Thoracic aorta (tissue), 2 donors: ENCODE measurements at places on chromosomes 12 and 14.

- DNase-seq = no peak
Measured at GRCh38 chr12:124347335-124347734, 52.4 kb downstream of the RFLNA start.

GRCh38 chr14:94697773-94698556, 71.9 kb downstream of the GSC start:
- DNase-seq = no peak

DNA sequence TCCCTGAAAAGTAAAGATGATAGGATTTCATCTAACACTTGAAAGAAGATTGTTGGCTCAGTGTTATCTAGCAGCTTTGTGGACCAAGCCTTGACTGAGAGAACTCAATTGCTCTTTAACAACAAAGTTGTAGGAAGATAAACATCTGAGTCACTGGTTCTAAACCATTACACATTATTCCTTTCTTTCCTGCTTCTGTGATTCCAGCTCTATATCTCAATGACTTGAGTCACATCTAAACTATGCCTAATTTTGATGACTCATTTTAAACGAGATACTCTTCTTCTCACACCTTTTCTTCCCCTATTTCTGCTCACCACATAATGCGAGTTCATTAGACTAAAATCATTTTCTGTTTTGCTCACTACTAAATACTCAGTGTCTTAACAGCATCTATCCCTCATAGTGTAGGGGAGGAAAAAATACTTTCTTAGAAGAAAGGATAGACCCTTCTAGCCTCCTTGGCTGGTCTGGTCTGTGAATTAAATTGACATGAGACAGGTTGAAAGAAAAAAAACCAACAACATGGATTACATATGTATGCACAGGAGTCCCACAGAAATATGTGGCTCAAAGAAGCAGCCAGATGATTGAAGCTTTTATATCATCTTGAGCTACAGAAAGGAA, 201.4 kb downstream of the C12orf50 start:
- DNase-seq = no peak

DNA sequence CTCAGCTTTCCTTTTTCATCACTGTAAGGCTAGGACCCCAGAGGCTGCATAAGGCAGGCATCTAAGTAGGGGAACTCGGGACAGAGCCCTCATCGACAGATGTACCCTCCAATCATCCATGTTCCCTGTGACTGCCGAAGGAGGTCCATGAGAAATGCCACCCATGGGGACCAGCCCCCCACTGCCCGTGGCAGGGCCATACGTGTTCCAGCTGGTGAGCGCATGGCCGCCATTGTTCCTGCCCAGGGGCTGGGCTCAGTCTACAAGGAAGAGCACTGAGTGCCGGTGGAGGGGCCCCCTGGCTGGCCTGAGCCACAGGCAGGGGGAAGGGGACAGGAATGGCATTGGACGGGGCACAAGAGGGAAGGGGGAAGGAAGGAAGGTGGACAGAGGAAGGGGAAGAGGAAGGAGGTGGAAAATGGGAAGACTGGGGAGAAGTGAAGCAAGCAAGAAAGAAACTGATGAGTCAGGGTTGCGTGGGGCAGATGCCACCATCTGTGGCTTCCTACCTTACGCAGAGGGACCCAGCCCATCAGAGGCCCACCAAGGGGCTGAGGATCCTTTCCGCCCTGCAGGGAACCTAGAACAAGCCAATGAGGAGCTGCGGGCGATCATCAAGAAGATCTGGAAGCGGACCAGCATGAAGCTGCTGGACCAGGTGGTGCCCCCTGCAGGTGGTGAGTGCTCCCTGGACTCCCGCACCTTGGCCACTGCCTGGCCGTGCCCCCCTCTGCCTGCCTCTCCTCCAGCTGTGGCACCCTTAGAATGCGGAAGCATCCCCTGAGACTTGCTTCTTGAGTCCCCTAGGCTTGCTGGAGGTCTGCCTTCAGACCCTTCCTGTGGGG, 120.6 kb upstream of the FKBP4 start:
- DNase-seq = no peak

DNA sequence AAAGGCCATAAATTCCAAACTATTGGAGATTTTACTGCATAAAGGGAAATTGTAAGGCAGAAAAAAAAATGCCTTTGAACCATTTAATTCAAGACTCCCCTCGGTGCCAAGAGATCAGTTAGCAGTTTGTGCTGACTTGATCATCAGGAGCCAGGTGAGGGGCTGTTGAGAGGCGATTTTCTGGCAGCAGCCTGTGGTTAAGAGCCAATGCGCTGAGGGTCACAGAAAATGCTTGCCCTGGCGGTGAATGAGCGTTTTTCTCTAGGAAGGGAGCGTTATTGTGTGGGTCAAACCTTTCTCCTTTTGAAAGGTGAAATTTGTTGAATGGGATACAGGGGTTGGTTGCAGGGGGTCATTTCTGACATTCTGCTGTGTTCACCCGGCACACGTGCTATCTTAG, 4.7 kb downstream of the SRRM4 start:
- DNase-seq = no peak

- DNase-seq = no peak
Measured at GRCh38 chr14:102910442-102910841, 12.0 kb upstream of the AMN start.

DNA sequence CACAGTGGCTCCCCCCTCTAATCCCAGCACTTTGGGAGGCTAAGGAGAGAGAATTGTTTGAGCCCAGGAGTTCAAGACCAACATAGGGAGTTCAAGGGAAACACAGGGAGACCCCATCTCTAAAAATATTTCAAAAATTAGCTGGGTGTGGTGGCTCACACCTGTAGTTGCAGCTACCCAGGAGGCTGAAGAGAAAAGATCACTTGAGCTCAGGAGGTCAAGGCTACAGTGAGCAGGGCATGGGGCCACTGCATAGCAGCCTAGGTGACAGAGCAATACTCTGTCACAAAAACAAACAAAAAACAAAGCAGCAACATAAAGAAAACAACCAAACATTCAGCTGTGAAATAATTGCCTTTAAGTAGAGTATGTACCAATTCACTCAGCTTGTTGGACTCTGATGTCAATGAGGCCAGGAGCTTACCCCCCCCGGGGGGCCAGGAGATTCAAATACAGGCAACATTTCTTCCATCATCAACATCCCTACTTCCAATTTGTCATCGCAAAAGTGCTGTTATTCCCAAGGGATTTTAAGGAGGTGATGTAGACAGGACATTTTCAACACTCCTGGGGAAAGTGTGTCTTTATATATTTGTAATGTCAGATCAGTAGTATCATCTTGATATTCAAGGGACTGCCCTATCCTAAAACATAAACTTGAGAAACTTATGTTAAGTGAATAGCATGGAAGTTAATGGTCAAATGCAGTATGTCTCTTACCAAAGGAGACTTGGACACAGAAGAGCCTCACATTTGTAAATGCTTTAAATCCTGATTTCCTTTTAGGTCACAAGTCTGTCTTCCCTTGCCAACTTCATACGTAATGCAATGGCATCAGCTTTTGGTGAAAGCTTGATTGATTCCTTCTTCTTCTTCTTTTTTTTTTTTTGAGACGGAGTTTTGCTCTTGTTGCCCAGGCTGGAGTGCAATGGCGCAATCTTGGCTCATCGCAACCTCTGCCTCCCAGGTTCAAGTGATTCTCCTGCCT, 40.6 kb upstream of the AEBP2 start:
- no peak for DNase-seq

DNA sequence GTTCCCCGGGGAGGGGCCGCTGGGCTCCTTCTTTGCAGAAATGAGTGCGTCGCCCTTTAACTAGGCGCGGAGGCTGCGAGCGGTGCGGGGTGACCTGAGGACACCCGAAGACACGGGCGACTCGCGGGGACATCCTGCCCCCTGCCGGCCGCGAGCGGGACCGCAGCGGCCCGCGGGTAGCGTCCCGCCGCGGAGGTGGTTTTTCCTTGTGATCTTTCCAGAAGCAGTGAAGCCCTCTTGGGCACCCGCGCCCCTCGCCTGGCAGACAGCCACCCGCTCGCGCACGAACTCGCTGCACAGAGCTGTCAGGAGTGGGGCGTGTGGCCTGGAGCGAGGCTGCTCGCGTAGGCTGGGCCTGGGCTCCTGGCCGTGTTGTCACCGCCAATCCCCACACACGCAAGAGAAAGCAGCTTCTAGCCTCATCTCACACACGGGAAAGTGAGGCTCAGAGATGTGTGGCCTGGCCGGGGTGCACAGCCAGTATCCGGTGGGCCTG, 67.2 kb downstream of the DIO3 start:
- no peak for DNase-seq

DNA sequence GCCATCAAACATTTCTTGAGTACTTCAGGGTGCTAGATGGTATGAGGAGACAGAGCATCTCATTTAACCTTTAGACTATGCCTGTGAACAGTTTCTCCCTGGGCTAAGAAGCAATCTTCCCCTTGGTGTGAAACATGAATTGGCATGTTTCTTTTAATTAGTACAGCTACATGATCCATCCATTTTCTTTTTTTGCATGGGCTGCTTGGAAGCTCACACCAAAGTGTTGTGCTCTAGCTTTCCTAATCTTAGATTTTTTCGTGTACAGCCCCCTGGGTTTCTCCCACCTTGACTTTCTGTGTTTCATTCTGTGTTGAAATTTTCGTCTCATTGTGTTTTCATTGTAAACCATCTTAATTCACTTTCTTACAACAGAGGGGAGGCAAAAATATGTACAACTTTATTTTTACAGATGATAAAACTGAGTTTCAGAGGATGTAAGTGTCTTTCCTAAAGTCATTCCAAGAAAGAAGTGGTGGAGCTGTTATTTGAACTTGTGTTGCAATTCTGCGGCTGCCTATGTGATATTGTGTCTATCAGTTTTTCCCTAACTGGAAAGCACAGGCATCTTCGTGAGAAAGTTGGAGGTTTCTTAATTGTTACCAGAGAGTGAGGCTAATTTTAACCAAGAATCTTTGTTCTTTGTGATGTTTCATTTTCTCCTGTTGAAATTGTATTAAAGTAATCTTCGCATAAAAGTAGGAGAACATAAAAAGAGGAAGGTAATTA, 64.5 kb downstream of the DAAM1 start:
- no peak for DNase-seq

- DNase-seq = no peak
Measured at GRCh38 chr12:43221216-43221615, 330.8 kb downstream of the ADAMTS20 start.

- DNase-seq = no peak
Measured at GRCh38 chr12:95764848-95765247, 25.7 kb downstream of the NTN4 start.

GRCh38 chr12:97995559-97995958, 519.8 kb upstream of the TMPO start:
- DNase-seq = no peak

DNA sequence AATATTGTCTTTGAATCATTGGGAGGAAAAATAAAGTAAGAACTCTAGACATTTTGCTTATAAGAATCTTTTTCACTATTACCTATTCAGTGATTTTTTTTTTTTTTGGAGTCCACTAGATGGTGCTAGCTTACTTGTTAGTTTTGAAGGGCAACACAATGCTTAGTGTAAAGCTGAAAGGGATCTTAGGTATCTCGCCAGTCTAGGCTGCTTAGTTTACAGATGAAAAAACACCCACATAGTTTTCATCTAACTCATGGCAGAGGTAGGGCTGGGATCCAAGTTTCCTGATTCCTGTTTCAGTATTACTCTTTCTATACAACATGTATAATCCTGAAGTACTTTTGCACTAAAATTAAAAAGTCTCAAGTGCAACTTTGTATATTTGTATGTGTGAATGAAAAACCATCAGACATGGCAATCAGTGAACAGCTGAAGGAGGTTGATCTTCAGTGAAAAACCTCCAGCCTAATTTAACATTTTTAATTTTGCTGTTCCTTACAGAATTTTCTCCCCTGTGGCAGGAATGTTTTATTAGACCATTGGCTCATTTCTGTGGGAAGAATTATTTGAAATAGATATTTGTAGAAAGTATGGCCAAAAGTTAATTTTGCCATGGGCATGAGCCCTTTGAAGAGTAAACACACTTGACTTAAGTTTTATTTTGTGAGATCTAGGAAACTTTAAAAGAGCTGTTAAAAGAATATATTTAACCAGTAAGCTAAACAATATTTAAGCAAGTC, 40.7 kb downstream of the LRRIQ1 start:
- no peak for DNase-seq

DNA sequence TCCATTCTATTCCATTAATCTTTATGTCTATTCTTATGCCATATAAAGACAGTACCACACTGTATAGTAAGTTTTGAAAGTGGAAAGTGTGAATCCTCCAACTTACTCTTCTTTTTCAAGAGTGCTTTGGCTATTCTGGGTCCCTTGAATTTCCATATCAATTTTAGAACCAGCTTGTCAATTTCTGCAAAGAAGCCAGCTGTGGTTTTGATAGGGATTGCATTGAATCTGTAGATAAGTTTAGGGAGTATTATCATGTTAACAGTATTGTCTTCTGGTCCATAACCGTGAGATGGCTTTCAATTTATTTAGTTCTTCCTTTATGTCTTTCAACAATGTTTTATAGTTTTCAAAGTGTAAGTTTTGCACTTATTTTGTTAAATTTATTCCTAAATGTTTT, 34.2 kb upstream of the GCH1 start:
- no peak for DNase-seq

DNA sequence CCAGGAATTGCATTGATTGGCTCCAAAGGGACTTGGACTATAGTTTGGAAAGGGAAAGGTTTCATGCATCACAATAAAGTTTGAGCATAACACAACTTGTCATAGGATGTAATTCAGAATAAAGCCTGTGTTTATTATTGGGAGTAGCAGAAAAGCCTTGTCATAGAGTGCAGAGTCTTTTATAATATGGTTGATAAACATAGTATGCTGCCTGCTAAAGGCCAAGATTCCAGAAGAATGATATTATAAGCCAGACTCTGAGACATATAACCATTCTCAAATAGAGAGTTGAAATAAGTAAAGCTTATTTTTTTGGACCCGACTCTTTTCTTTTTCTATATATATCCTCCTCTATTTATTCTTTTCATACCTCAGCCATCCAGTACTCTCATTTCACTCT, 207.3 kb downstream of the LRIG3 start:
- DNase-seq = no peak
